ENCODE measurements at places on chromosomes 1 and 21.
A peak's percentile ranks its signal among the peaks of the same experiment; 100 is the strongest.

DNA sequence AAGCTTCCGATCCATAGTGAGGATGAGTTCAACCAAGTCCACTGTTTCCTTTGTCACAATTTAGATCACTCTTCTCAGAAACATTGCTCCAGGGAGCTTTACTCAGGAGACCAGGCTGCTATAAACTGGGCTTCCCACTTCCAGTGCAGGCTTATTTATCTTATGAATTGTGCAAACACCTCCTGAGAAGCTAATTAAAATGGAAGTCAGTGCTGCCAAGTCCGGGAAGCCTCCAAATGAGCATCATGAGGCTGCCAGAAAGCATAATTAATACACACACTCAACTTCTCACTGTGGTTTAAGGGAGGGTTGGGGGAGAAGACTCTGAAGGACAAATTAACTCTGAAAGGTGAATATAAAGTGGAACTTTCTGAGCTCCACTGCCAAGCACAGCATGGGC is 145.0 kb upstream of the SGIP1 start:
- DNase-seq, result no peak

DNA sequence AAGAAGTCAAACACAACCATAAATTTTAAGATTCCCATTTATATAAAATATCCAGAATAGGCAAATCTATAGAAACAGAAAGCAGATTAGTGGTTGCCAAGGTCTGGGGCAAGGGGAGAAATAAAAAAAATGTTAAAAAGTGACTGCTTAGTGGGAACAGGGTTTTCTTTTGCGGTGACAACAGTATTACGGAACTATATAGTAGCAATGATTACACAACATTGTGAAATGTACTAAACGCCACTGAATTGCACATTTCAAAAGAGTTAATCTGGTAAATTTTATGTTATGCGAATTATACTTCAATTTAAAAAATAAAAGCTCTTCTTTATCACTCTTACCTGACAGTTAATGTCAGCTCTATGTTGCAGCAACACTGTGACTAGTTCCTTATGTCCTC is 105.2 kb downstream of the ACBD6 start:
- no peak for DNase-seq

DNA sequence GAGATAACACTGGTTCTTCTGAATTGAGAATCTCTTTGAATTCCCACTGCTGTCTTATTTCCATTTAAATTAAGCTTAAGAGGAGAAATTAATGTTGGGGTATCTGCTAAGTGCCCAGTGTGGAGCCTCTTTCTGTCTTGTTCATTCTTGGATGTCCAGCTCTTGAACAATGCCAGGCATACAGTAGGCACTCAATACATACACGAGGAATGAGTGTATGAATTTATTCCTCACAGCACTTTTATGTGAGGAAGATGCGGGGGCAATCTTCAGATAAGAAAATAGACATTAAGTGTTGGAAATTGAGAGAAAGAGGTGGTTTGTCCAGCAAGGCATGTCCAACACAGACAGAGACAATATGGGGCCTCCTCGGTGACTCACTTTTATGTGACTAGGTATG is 11.8 kb upstream of the ATF3 start:
- DNase-seq, result no peak

DNA sequence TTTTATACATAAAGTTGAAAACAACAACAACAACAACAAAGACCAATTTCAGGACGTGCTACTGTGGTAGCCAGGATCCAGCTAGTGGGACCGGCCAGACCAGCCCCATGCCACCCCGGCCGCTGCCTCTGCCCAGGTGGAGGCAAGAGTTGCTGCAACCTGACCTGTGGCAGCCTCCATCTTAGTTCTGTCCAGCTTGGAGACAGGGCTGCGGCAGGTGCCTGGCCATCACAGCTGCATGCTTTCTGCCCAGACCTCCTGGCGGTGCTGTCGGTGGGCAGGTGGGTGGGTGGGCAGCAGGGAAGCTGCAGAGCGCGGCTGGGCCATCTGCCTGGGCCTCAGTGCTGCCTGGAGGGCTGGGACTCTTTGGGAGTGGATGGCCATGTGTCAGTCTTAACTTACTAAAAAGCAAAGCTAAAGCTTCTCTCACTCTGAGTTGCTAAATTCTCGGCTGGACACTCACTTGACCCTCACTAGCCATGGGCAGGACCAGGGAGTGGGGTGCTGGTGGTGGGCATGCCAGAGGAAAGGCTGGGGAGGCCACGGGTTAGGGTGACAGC is 38.6 kb downstream of the KIAA1614 start:
- DNase-seq, result no peak

DNA sequence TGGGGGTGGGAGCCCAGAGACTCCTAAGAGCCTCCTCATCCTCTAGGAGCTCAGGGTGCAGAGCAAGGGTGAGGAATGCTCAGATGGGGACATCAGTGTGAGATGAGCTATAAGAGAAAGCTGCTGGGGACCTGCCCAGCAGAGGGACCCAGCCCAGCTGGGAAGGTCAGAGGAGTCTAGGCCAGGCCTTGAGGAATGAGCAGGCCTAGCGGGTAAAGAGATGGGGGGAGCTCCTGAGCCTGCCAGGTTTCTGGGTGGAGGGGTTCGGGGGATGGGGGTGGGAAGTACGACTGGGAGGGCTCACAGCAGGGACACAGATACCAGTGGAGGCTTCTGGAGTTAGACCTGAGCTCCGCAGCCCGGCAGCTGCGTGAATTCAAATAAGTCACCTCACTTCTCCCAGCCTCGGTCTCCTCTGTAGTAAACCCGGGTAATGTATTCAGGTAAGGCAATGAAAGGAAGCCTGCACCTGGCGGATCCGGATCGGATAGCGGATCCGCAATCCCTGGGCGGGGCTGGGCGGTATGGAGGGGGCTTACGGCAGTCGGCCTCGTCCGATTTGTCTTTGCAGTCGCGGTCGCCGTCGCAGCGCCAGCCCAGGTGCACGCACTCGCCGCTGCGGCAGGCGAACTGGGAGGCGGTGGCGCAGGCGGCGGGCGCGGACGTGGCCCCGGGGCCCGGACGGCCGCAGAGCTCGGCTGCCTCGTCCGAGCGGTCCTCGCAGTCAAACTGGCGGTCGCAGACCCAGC is 38.0 kb upstream of the MAGOH start:
- DNase-seq, result no peak

DNA sequence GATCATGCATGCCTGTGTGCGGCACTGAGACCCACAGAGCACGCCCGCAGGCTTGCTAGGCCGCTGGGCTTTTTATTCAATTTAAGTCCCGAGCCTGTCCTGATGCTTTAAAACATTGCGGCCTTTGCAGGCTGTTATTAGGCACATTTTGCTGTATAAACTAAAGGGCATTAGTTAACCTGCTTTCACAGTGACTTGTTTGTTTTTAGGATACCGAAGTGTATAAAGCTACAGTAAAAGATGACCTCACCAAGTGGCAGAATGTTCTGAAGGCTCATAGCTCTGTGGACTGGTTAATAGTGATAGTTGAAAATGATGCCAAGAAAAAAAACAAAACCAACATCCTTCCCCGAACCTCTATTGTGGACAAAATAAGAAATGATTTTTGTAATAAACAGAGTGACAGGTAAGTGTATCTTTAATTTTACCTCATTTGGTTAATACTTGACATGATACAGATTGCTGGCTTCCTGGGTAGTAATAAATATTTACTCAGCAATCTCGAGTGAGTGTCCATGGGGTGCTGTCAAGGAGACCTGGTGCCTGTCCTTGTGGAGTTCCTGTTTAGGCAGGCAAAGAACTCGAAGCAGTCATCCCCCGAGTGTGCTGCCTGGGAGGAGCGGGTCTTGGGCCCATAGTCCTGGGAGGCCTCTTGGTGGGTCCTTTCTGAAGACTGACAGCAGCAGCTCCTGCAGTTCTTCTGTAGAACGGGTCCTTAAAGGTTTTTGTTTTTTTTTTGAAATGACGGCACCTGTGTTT is 40.1 kb downstream of the TRAPPC10 start:
- peak; percentile 6 for DNase-seq

- DNase-seq, result no peak
Measured at GRCh38 chr1:22053861-22054770, 1.6 kb downstream of the CDC42 start.

DNA sequence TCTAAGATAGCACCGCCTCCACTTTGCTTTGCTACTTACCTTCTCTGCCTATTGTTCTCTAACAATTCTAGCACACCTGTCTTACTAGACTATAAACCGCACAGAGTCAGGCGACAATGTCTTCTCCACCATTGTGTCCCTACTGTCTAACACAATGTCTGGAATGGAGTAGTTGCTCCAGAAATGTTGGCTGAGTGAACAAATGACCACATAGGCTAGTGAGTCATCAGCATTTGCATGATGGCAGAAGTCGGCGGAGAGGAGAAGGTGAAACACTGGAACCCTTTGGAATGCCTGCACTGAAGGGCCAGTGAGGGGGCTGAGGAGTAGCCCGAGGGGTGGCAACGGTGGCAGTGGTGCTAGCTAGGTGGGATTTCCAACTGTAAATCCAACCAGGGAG is 14.0 kb upstream of the PABPC4 start:
- no peak for DNase-seq

DNA sequence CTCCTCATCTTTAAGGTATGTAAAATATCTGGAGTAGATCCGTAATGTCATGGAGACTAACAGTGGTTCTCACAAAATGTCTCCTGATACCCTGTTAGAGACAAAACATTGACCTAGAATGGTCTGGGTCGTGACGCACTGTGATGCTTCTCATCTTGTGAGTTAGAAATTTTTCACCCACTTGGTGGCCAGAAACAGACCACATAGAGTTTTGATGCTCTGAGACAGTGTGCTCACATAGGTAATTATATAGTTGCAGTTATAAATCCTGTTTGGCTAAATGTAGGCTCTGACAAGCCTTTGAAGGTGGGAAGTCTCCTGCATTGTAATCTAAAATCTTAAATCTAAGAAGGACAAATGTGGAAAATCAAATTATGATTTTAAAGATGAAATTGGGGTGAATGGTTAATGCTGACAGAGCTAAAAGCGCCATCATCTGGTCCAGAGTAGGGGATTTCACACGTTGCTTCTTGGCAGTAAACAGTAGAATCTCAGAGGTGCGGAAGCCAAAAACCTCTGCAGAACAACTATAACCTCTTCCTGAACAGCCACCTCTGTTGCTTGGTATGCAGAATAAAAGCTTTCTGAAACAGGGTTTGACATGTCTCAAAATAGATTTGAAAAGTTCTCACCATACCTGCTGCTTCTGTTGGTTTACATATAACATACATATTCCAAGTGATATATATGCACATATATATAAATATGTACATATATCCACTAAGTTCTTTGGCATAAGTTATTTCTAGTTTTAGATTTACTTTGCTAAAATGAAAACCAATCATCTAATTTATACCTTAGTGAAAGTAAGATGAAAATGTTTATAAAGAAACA is 17.1 kb downstream of the RPAP2 start:
- DNase-seq, result no peak

DNA sequence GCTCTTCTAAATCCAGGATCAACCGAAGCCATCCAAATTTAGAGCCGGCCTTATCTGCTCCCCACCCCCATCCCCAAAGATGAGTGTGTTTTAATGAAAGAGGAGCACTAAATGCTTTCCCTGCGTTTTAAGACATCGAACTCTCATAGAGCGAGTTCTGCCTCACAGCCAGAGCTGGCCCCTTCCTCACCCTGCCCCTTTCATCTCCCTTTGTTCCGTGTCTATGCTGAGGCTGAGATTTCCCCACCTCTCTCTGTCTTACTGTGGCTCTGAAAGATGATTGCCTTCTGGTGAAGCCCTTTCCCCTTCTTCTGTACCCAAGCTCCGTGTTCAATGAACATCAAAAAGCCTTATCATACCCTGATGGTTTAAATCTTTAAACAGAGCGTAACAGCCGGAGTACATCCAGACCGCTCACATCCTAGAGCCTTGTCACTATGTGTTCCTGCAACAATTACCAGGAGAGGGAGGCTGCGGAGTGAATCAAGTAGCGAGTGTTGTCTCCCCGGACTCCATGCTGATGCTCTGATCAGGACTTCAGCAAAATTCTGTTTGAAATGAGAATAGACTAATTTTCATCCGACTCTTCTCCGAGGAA is 110.1 kb downstream of the ZNF326 start:
- no peak for DNase-seq

- DNase-seq, result no peak
Measured at GRCh38 chr21:41950941-41951351, 2.9 kb downstream of the C2CD2 start.

DNA sequence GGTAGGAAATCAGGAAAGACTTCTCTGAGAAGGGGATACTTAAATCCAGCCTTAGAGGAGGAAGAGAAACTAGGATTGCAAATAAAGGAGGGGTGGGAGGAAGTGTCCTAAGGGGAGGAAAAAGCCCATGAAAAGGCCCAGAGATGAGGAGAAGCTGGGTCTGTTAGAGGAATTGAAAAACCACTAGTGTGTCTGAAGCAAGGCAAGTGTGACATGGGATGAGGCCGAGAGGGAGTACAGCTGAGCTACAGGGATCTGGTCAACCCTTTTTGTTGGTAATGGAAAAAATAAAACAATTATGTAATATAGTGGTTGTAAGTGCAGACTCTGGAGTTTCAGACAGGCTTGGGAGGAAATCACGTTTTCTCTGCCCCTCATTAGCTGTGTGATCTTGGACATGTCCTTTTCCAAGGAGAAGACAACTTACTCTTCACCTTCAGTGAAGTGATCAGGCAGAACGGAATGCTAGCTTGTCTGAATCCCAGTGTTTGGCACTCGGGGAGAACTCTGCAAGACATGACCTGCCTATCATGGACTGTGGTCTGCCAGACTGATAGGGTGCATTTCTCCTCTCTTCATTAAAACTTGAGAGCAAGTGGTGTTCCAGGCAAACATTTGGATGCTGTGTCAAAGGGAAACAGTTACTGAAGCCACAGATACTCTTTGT is 7.4 kb upstream of the S100A10 start:
- DNase-seq, result no peak

DNA sequence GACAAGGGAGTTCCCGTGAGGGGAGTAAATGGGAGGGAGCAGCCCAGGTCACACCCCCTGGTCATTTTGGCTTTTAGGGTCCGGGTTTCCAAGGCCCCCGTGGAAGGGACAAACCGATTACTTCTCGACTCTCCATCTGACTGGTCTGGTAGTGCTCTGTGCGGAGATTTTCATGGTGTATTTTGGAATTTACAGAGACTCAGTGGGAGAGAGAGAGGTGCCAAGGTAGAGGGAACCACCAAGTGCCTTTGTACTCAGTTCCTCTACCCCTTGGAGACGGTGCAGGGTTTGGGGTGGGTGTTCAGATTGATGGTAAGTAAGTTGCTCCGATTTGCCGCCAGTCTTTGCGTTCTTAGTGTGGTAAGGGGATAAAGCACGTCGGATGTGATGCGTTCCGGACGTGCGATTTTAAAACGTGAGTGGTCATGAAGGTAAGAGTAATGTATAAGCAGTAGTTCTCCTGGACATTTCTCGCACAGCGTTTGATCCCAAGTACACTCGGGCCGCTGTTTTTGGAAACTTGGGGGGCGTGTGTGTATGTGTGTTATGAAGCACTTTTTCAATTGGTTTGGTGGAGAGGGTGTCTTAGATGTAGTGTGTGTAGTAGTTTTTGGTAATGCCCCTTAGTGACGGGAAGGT is 682 bp downstream of the SUCO start:
- no peak for DNase-seq

- peak; percentile 54 for DNase-seq
Measured at GRCh38 chr1:61287734-61288133, 205.4 kb downstream of the NFIA start.

GRCh38 chr1:171138980-171139379 is 46.1 kb upstream of the FMO2 start:
- DNase-seq, result no peak
